Upper lobe of left lung (tissue), 6 donors: ENCODE measurements at places on chromosomes 2 and 18. TPM values are rescaled to one million over a fixed set of nuclear protein-coding genes. Genes with fewer than 3 reads are reported as not detected.

DNA sequence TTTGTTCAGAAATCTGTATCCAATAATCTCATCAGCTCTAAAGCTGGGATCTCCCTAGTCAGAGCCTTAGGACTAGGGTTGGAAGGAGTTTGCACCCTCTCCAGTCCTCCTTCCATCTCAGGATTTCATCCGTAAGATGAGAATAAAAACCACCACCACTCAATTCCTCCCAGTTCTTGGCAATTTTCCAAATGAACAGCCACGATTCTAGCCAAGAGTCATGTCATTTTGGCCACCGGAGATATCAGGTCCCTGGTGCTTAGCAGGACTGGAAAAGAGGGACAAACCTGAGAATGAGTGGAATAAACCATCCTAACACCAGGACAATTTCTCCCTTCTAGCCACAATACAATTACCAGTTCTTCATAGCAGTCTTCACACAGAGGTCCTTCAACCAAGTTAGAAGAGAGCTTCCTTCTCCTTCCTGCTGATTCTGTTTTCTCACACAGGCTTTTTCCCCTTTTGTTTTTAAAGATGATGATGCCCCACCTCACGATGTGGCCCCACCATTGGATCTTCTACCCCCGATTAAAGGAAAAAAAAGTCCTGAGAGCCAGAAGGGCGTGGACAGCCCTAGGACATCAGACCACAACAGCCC lies 36.2 kb downstream of the KIAA2012 start:
- DNase-seq, result no peak

Gene BOLL
- not detected for total RNA-seq

Gene GPAT2
- total RNA-seq, result not detected

Gene RAB17
- 44.5 TPM for total RNA-seq

Gene CIB4
- total RNA-seq, result not detected

DNA sequence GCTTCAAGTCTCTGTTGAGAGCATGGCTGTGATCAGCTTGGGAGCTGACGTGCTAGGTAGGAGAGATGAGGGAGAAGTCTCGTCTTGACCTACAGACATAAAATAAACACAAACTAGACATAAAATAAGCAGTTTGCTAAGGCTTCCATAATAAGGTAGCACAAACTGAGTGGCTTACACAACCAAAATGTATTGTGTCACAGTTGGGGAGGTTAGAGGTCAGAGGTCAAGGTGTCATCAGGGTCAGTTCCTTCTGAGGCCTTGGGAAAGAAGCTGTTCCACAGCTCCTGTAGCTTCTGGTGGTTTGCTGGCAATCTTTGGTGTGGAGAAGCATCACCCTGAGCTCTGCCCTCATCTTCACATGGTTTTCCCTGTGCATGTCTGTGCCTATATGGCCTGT lies 20.2 kb downstream of the DAW1 start:
- no peak for DNase-seq

DNA sequence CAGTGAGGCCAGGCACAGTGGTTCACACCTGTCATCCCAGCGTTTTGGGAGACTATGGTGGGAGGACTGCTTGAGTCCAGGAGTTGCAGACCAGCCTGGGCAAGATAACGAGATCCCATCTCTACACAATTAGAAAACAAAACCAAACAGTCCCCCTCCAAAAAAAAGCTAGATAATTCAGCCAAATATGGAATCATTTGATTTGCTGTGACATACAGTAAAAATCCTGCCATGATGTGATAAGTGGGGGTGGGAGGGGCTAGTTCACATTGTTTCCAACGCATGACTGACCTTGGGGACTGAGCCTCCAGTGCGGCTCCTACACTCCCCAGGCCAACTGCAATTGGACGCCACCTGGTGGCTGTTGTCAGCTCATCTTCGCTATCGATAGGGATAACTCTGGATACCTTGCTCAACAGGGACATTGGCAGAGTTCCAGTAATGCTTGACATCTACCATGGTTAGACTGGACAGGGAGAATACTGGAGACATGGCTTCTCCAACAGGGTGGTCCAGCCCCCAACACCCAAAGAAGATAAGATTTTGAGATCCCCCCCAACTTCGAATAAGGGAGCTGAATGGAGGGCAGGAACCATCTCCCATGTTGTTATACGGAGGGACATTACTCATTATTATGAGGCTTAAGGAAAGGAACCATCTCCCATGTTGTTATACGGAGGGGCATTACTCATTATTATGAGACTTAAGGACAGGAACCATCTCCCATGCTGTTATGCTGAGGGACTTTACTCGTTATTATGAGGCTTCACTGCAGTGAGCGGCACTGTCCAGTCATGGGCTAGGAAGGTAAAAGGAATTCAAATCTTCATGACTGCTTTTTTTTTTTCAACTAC lies 135.9 kb downstream of the TGIF1 start:
- peak; percentile 89 for DNase-seq

GRCh38 chr18:2538236-2538635 lies 33.1 kb downstream of the METTL4 start:
- no peak for DNase-seq

Gene GNAL
- 1.0 TPM for total RNA-seq

Gene CCBE1
- total RNA-seq, result 9.6 TPM

Gene IL1R2
- total RNA-seq, result 84.8 TPM

- DNase-seq, result no peak
Observed at GRCh38 chr2:179932786-179933185, 71.4 kb upstream of the ZNF385B start.

DNA sequence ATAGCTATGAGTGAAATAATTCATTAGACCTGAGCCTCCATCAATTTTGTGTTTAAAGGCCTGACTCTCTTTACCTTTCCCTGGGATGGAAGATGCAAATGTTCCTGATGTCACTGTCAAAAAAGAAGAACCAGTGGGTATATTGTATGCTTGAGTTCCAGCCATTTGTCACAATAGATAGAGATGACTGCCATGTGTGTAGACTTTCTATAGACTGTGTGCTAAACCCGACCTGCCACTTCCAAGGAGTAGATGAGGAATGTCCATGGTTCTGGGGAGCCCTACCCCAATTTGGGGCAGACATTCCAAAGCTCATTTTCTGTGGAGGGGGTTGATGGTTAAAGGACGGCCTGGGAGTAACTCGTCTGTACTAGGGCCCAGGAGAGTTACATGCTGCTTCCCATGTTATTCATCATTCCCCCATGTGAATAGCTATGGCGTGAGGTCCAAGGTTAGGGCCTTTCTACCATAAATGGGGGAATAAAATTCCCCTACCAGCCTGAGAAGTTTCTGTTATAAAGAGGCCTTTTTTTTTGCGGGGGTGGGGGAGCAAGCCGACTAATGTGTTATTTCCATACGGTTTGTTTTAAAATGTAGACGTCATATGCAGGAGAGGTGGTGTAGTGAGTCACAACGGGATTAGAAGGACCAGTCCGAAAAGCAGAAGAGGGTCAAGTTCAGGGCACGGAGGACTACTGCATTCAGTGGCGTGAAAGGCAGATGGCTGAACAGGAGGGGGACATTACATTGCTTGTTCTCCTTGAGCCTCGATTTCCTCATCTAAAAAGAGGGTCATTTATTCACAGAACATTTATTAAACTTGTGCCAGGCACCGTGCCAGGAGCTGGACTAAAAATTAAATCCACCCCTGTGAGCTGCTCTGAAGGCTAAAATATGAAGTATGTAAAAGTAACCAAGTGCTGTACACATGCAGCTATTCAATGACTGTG lies 24.0 kb downstream of the IL1B start:
- DNase-seq, result no peak

DNA sequence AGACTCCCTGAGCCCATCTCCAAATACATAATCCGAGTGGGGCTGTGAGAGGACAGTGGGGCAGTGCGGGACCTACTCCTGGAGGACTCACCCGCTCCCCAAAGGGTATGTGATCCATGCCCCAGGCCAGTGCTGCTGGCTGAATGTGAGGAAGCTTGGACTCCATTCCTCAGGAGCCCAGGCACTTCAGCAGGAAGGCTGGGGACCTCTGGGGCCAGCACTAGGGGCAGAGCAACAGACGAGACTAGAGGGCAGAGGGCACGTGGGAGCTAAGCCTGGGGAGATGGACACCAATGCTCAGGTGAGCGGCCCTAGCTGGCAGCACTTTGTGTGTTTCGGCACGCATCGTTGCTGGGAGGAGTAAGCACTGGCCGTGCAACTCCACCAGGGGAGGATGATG lies 84.9 kb downstream of the MALT1 start:
- no peak for DNase-seq

Gene STK25
- total RNA-seq, result 139 TPM

- peak; percentile 25 for DNase-seq
Observed at GRCh38 chr18:75782826-75783225, 355.3 kb upstream of the SMIM21 start.

GRCh38 chr2:70827388-70827787 lies 7.0 kb upstream of the CLEC4F start:
- DNase-seq, result peak; percentile 41

DNA sequence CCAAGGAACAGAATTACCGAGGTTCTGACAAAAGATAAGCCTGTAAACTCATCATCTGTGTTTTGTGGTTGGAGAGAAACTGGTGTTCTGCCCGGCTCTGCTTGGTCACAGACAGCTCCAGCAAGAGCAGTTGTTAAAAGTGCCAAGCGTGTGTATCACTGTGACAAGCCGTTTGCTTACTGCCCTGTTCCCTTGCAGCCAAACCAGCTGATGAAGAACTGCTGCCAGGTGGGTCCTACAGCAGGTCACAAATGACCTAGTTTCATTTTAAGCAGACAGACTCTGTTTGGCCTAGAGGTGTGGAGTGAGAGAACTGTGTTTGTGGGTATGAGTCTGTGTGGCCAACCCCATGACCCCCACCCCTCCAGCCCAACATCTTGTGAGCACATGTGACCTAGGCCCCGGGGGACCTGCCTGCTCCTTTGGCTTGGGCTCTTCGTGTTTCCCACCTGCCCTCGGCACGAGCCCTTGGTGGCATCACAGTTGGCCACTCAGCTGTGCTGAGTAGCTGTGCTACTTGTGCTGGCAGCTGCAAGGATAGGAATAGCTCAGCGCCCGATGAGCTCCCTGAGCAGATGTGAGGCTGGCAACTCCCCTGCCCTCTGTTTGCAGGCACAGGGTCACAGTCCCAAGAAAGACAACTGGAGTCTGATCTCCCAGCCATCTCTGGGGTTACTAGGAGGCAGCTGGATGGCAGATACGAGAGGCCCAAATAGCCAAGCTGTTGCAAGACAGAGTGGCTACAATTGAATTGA lies 9.7 kb downstream of the OXER1 start:
- no peak for DNase-seq
